Fibroblast of pulmonary artery (primary cell): ENCODE measurements at places on chromosomes 7 and 10.

GRCh38 chr7:173209-173918 is 19.0 kb upstream of the FAM20C start:
- DNase-seq, result no peak

DNA sequence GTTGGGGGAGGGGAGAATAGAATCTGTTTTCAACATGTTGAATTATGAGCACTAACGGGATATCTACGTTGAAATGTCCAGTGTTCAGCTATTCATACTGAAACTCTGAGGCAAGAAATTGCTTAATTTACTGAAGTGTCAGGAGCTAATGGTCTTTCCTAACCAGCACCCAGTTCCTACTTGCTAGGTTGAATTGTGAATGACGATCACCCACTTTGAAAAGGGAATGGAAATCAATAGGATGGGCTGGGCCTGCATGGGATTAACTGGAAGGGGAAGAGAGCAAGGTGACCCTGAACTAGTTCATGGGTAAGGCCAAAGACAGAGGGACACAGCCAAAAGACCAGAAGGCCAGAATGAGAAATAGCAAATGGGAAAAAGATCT is 51.3 kb downstream of the HIPK2 start:
- no peak for DNase-seq

DNA sequence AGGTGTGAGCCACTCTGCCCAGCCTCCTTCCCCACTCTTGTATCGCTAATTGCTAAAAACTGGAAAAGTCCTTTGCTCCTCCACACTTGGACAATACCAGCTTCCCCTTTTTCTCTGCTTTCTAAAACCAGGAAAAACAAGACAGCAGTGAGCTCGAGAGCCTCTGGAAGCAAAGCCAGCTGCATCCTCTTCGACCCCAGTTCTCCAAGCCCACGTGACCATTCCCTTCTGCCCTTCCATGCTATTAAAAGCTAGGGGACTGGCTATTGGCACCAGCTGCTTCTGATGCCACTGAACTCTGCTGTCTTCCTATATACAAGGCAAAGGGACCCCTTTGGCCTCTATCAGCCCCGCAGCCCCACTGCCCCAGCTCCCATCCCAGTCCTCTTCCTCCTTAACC is 92.2 kb downstream of the SPDYE5 start:
- no peak for DNase-seq

DNA sequence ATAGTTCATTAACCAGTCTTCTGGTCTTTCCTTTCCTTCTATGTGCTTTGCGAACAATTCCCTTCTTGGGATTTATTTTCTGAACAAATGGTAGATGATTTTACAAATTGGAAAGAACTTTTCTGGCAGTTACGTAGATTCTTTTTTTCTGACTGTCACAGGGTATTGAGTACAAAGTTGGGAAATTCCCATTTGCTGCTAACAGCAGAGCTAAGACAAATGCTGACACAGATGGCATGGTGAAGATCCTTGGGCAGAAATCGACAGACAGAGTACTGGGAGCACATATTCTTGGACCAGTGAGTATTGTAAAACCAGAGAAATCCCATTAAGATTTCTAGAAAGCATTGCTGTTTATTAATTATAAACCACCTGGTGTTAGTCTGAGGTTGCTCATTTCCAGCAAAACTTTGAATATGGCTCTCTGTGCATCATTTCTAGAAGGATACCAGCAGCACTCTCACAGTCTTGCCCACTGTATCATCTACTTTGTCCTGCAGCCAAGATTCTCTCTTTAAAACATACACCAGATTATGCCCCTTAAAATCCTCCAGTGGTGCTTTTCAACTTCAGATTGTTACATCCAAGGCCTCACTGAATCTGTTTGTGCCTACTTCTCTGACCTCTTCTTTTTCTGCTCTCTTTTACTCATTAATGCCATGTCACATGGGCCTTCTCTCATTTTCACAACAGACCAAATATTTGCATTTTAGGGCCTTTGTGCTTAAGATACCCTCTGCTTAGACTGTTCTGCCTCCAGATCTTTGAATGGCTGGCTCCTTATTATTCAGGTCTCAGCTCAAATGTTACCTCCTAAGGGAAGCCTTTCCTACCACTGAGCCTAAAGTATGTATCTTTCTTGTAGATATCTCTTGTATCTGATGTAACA is 27.0 kb downstream of the DLD start:
- DNase-seq, result no peak

DNA sequence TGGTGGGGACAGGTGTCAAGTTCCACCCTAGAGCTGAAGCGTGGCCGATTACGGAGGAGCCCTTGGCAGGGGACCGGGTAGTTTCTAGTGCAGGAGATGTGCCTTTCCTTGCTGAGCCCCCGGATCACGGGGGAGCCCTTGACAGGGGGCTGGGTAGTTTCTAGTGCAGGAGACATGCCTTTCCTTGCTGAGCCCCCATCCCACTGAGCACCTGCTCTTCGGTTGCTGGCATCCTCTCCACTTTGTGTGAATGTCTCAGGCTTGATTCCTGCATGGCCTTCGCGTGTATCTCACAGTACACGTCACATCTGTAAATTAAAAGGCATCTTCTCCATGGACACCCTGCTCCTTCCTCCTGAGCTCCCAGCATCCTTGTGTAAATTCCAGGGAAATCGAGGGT is 263.5 kb downstream of the ADARB2 start:
- DNase-seq, result no peak

DNA sequence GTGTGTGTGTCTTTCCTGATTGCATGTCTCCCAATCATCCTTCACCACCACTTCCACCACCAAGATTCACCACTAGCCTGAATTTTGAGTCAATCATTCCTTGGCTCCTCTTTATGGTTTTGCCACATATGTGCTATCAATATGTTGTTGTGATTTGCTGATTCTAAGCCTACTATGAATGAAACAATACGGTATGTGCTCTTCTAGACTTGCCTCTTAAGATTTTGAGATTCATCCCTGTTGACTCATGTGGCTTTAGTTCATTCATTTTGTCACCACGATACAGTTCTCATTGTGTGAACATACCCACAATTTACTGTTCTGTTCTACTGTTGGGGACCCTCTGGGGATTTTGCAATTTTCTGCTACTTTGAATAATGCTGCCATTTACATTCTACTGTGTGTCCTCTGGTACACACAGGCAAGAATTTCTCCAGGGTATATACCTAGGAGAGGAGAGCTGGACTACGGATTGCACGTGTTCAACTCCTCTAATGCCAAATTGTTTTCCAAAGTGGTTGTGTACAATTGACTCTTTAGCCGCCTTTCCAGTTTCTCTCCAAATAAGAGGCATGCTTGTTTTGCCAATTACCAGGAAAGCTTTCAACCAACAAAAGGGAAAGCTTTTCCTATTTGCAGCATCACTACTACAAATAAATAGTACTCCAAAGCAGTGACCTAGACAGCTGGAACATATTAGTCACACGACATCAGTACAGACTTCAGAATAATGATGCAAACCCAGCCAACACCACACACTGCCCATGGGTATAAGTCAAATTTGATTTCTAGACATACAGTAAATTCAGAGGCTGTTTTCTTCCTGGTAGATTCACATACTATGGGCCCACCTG is 30.0 kb downstream of the SGMS1 start:
- DNase-seq, result peak; percentile 89

DNA sequence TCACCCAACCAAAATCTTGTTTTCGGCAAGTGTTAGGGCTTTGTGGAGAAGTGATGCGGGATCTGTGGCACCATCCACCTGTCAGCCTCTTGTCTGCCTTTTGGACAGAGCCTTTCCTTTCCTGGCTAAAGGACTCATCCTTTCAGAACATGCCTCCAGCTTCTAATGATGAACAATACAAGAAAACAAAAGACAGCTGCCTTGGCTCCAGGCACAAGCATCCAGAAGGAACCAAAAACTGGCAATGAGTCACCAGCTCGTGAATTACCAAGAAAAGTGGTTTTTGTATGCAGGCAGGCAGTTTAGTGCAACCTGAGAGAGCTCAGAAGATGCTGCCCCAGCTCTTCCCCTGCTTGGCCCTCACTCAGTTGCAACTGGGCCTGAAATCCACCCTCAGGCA is 84.6 kb upstream of the NAMPT start:
- peak; percentile 84 for DNase-seq

- no peak for DNase-seq
These were observed 121.8 kb downstream of the AOAH start for GRCh38 chr7:36602511-36602910.

- no peak for DNase-seq
These were observed 982 bp downstream of the COBL start for GRCh38 chr7:51315393-51316261.

DNA sequence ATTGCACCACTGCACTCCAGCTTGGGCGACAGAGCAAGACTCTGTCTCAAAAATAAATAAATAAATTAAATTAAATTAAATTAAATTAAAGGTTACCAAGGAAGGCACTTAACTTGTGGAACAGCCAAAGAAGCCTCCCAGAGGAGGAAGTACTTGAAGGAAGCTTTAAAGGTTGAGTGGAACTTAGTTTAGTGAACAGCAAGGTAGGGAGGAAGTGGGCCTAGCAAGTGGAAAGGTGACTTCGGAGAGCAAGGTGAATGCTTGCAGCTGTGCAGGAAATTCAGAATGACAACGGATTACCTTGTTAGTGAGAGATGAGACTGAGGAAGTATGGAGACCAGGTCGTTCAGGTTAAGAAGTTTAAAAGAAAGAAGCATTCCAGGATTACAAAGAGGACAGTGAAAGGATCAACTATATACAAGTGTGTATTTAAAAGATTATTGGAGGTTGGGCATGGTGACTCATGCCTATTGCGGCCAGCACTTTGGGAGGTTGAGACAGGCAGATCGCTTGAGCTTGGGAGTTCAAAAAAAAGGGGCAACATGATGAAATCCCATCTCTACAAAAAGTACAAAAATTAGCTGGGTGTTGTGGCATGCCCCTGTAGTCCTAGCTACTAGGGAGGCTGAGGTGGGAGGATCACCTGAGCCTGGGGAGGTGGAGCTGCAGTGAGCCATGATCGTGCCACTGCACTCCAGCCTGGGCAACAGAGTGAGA is 12.8 kb upstream of the RPEL1 start:
- peak; percentile 70 for DNase-seq

DNA sequence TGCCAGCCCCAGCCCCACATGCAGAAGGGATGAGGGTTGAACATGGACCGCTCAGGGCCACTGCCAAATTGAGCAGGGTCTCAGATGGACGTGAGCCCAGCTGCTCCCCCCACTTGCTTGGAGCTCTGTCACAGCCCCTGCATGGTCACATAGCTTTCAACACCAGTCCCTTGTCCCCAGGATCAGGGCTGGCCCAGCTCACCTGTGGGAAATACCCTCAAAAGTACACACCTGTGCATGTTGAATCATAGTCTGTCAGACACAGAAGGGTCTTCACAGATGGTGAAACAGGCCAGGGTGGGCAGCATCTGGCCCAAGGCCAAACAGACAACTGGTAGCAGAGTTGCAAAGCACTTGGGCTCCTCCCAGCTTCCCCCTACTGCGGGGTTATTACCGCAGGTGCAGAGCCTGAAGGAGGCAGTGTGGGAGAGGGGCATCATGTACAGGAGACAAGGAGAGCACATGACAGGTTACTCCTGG is 77.6 kb upstream of the UNC5B start:
- DNase-seq, result no peak

DNA sequence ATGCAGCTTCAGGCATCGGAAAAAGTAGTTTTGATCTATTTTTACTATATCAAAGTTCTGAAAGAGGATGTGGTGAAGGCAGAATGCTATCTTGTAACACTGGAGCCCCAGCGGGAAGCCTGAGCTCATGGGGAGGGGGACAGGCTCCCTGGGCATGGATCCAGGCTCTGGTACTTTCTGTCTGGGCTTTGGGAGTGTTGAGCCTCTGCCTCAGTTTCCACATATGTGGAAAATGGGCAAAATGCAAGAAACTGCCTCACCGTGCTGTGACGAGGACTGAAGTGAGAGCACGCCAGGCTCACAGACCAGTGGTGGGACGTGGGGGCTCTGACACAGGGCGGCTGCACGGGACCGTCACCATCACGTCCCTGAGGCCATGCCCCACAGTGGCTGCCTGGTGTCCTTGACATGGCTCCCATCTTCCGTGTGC is 182.9 kb upstream of the SHH start:
- no peak for DNase-seq

- DNase-seq, result no peak
These were observed 40.4 kb upstream of the SMIM30 start for GRCh38 chr7:113158756-113159155.

DNA sequence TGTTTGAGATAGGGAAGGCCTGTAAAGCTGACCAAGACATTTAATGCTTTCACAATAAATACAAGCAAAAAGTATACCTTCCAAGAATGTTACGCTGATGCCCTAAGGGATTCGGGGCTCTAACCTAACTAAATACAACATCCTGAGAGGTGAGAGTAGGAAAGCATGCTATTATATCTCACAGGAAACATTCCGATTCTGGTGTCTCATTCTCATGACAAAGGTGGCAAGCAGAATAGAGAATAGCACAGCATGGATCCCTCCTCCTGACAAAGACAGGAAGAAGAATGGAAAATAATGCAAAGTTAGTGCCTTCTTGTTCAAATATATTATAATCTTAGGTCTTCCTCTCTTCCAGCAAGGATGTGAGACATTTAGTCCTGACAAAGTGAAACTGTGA is 504.3 kb downstream of the TFEC start:
- DNase-seq, result no peak

DNA sequence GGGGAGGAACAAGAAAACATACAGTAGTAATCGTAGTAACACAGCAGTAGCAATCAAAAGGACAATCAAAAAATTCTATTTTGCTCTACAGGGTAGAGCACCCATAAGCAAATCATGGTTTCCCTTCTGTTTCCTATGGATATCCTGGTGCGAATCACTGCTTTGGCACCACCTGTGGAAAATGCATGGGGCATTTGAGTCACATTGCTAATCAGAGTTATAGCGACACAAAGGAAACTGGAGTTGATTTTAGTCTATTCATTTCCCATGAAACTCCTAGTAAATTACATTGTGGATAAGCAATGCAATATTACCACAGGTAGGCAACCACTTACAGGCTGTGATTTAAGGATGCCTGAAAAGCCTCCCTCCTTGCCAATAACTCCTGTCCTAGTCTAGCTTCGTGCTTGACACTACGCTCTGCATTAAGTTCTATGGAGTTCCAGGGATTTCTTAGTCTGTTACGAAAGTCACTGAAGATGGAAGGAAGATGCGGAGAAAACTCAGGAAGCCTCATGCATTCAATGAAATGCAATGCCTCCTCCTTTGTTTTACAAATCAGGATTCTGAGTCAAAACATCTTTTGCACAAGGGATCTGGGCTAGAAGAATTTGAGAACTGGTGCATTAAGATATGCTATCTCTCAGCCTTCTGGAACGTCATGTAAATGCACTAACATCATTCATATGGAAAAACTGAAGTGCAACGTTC is 188.4 kb downstream of the DGKI start:
- DNase-seq, result no peak

GRCh38 chr7:3272691-3273141 is 28.3 kb upstream of the SDK1 start:
- peak; percentile 83 for DNase-seq
